HT1080 (cell line): ENCODE measurements at places on chromosomes 2 and 18.

DNA sequence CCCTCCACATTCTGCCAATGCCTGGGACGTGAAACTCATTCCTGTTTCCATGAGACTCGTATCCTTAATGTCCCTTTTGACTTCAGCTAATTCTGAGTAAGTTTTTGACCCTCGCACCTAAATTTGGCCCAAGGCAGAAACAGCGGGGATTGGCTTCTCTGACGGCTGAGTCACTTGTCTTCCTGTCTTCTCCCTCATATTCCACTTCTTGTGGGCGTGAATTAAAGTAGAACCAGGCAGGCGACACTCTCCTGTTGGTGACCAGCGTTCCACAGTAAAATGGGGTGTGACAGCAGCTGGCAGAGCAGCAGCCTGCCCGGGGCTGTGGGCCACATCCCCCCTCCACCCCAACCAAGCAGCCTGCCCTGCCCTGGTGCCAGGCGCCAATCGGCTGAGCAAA lies 15.5 kb downstream of the TTC32 start:
- DNase-seq, result no peak

GRCh38 chr2:205014201-205014600 lies 468.9 kb downstream of the PARD3B start:
- DNase-seq, result no peak

- DNase-seq, result peak; percentile 73
Observed at GRCh38 chr2:73870084-73870483, 22.7 kb upstream of the ACTG2 start.

GRCh38 chr18:73164430-73164829 lies 296.6 kb upstream of the NETO1 start:
- DNase-seq, result no peak

GRCh38 chr2:223731503-223731902 lies 105.9 kb downstream of the AP1S3 start:
- DNase-seq, result no peak
